GM23248 (cell line): ENCODE measurements at places on chromosomes 16 and 17.
A peak's percentile ranks its signal among the peaks of the same experiment; 100 is the strongest.

GRCh38 chr16:63876103-63876502 lies 1245.8 kb downstream of the CDH11 start:
- DNase-seq = peak; percentile 1

GRCh38 chr17:16286947-16287562 lies 66.2 kb downstream of the CENPV start:
- DNase-seq = peak; percentile 15

DNA sequence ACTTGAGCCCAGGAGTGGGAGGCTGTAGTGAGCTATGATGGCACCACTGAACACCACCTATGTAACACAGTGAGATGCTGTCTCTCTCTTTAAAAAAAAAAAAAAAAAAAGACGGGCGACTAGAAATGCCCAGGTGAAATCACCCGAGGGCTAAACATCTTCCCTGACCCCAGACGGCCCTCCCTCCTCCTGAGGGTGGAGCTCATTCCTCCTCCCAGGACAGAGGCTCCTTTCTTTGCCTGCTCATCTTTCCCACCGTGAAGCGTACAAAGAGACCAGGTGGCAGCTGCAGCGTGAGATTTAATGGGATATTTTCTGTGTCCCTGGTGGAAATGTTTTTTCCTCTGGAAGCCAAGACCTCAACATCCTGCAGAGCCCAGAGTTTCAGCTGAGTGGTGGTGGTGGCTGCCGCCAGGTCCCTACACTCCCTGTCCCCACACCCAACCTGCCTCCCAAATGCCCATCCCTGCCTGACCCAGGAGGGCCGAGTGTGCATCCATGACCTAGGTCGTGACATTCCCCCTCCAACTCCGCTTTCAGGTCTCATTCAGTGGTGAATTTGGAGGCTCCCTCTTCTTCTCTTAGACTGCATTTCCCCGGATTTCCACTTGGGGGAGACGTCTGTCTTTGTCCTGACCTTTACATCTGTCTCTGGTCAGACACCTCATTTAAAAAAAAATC lies 14.4 kb upstream of the GPRC5B start:
- DNase-seq = peak; percentile 64

- peak; percentile 36 for DNase-seq
Measured at GRCh38 chr16:83652943-83653342, 154.8 kb upstream of the HSBP1 start.

GRCh38 chr16:58197314-58198012 lies 443 bp downstream of the CSNK2A2 start:
- DNase-seq = peak; percentile 33

- DNase-seq = peak; percentile 48
Measured at GRCh38 chr16:18800293-18800692, 1.1 kb downstream of the ARL6IP1 start.

GRCh38 chr17:35299135-35299534 lies 56.3 kb downstream of the SLFN5 start:
- DNase-seq = no peak

- DNase-seq = peak; percentile 35
Measured at GRCh38 chr17:58005728-58006559, 1.1 kb downstream of the SRSF1 start.

GRCh38 chr16:79008869-79009179 lies 591.7 kb downstream of the MAF start:
- no peak for DNase-seq

- peak; percentile 49 for DNase-seq
Measured at GRCh38 chr17:77959126-77959925, 823 bp downstream of the TNRC6C start.

- no peak for DNase-seq
Measured at GRCh38 chr16:85623997-85624601, 11.0 kb downstream of the GSE1 start.

- DNase-seq = no peak
Measured at GRCh38 chr17:73914536-73915274, 270.5 kb upstream of the SDK2 start.

DNA sequence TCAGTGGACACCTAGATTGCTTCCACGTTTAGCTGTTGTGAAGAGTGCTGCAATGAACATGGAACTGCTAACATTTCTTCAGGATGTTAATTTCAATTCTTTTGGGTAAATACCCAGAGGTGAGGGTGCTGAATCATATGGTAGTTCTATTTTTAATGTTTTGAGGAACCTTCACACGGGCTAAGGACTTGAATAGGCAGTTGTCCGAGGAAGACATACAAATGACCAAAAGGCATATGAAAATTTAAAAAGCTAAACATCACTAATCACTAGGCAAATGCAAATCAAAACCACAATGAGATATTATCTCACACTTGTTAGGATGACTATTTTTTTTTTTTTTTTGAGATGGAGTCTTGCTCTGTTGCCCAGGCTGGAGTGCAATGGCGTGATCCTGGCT lies 173.3 kb downstream of the PRKCB start:
- DNase-seq = no peak

GRCh38 chr17:38958756-38959155 lies 8.4 kb downstream of the FBXO47 start:
- peak; percentile 19 for DNase-seq

DNA sequence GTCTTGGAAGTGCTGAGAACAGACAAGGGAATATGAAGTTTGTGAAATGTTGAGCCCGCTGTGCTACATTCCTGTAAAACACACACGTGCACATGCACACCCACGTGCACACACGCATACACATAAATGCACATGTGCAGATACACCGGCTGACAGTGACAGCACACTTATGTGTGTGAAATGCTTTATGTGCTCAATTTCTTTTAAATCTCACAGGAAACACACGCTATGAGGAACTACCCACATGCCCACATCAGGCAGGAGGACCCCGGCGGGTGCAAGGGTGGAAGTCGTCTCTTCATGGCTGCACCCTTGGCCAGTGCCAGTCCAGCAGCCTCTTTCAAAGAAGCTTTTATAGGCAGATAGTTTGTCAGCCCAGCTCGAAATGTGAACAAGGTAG lies 561 bp upstream of the WFDC1 start:
- DNase-seq = no peak

GRCh38 chr17:6569370-6570285 lies 13.3 kb upstream of the PITPNM3 start:
- no peak for DNase-seq

- peak; percentile 41 for DNase-seq
Measured at GRCh38 chr16:86874141-86874540, 295.8 kb downstream of the FOXL1 start.

- DNase-seq = peak; percentile 97
Measured at GRCh38 chr17:31052187-31052889, 42.4 kb upstream of the NF1 start.

- DNase-seq = no peak
Measured at GRCh38 chr16:22967521-22968095, 153.6 kb downstream of the HS3ST2 start.

- peak; percentile 82 for DNase-seq
Measured at GRCh38 chr17:36544044-36544306, 744 bp upstream of the GGNBP2 start.

DNA sequence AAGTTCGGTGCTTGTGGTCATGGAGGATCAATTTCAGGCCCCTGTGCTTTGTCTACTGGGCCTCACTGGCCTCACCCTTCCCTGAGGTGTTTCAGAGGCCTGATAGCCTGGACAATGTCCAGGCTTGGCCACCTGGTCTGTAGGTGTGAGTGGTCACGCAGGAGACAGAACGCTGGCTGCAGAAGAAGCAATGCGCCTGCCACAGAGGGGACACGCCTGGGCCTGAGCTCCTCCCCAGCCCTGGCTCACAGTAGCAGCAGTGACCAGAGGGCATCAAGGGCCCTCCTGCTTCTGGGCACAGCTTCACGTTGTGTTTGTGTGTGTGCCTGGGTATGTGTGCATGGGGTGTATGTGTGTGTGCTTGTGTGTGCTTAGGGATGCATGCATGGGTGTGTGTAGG lies 1.9 kb upstream of the PITPNM3 start:
- no peak for DNase-seq

GRCh38 chr16:17476414-17477259 lies 5.9 kb upstream of the XYLT1 start:
- peak; percentile 85 for DNase-seq

DNA sequence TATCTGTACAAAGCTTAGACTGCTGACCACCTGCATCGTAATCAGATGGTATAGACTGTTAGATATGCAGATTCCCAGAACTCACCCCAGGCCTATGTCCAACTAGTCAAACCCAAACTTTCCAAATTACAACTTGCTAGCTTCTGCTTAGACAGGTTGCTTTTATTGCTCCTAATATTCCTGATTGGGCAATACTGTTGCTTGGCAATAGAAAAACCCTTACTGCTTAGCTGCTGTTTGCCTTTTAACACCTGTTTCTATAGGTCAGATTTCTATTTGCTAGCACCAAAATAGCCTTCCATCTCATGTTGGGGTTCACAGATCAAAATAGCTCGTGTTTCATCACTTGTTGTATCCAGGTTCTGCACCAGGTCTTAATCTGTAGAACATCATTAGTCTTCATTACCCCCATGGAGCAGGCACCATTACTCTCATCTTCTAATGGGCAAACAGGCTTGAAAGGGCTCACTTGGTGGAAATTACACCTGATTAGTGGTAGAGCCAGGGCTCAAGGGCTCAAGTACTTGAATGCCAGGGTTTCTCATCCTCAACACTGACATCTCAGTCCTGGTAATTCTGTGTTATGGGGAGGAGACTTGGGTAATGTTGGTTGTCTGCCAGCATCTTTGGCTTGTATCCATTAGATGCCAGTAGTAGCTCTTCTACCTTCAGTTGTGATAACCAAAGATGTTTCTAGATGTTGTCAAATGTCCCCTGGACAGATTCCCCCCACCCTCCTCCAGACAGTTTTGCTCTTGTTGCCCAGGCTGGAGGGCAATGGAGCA lies 2.7 kb downstream of the ZP2 start:
- no peak for DNase-seq

GRCh38 chr17:13557077-13557476 lies 44.7 kb downstream of the HS3ST3A1 start:
- DNase-seq = peak; percentile 88

DNA sequence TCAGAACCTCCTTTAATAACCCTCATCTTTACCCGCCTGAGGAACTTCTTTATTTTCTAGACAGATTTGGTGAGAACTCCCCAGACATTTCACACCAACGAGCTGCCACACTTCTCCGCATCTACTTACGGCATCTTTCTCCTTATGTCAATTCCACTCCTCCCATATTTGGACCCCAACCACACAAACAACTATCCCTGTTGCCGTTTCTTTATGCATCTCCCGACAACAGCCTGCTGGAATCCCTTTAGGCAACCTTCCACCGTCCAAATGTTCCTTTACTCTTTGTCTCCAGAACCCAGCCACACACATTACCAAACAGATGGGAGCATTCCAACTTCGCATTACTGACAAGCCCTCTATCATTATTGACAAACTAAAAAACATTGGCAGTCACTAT lies 8.8 kb upstream of the ENDOV start:
- DNase-seq = no peak

DNA sequence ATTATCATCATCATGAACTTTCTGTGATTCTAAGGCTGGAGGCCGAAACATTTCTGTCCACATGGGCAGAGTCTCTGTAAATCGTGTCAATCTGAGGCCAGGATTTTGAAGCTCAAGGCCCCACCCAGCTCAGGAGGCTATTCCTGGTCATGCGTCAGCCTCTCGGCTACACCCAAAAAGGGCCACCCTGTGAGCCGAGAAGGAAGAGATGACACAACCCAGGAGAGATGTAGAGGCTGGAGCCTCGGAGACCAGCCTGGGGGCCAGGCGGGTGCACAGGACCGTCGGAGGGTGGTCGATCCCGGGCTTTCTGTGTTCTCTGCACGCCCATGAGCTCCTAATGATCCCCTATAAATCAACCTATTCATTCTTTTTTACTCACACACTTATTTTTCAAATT lies 1.1 kb upstream of the CACNG1 start:
- DNase-seq = peak; percentile 8

- no peak for DNase-seq
Measured at GRCh38 chr17:18102640-18103039, 5.9 kb upstream of the MYO15A start.

- peak; percentile 51 for DNase-seq
Measured at GRCh38 chr17:17724307-17725010, 43.2 kb downstream of the RAI1 start.

DNA sequence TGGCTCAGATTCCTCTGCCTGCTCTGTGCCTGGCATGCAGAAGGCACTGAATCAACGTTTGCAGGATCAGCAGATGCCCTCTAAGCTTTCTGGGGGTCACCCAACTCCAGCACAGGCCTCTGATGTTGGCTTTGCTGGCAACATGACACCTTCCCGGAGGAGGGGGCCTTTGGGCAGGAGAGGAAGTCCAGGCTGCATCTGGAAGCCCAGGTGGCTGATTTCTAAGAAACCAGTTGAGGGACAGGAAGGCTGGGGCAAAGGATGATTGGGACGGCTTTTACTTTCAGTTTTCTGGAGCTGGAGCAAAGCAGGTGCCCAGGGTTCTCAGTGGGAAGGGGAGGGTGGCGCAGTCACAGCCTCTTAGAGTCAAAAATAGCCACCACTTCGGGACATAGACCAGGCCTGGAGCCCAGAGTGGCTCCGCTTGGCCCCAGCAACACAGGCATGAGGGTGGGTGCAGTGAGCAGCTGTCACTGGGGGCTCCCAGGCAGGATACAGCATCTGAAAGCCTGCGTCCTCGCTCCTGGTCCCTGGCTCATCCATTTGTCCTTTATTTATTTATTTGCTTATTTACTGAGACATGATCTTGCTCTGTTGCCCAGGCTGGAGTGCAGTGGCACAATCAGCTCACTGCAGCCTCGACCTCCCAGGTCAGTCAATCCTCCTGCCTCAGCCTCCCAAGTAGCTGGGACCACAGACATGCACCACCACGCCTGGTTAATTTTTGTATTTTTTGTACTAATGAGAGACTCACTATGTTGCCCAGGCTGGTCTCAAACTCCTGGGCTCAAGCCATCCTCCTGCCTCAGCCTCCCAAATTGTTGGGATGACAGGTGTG lies 15.1 kb downstream of the SOCS1 start:
- DNase-seq = no peak

DNA sequence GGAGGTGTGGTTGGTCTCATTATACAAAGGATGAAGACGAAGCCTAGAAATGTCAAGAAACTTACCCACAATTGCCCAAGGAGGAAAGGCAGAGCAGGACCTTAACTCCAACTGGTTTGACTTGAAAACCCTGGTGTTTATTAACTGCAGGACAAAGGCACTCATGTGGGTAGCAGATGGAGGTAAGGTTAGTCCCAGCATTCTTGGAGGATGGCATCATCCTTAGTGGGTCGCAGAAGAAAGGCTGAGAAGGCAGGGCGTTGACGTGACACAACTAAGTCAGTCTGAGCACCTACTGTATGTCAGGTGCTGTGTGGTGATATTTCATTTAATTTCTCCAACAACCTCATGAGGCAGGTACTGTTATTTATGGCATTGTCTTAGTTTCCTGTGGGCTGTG lies 101.3 kb downstream of the HAPSTR1 start:
- peak; percentile 4 for DNase-seq

GRCh38 chr17:73957564-73957963 lies 245.9 kb upstream of the RPL38 start:
- DNase-seq = no peak

GRCh38 chr17:79922116-79922601 lies 82.9 kb upstream of the CBX4 start:
- peak; percentile 33 for DNase-seq

- no peak for DNase-seq
Measured at GRCh38 chr17:81349397-81350319, 45.6 kb upstream of the BAHCC1 start.
